ENCODE measurements at places on chromosomes 12 and 14. TPM values are rescaled to one million over a fixed set of nuclear protein-coding genes. Genes with fewer than 3 reads are reported as not detected.

RD3L gene
- total RNA-seq: not detected

KLRC3 gene
- not detected for total RNA-seq

HCAR1 gene
- total RNA-seq: 0.33 TPM

RPGRIP1 gene
- total RNA-seq: 2.3 TPM

ABHD12B gene
- total RNA-seq: not detected

PLEKHG3 gene
- 82.9 TPM for total RNA-seq

BMAL2 gene
- 18.1 TPM for total RNA-seq

CLMN gene
- total RNA-seq: 18.3 TPM

RDH16 gene
- total RNA-seq: 0.75 TPM

NRXN3 gene
- 8.8 TPM for total RNA-seq

RHNO1 gene
- total RNA-seq: 7.9 TPM

SCNN1A gene
- 2.4 TPM for total RNA-seq

CEP128 gene
- 6.0 TPM for total RNA-seq

SVOP gene
- total RNA-seq: not detected

SLC7A8 gene
- 31.4 TPM for total RNA-seq

MAGOHB gene
- 13.6 TPM for total RNA-seq

HOXC6 gene
- 14.7 TPM for total RNA-seq

KRT73 gene
- total RNA-seq: not detected

RND1 gene
- 3.7 TPM for total RNA-seq

WASHC3 gene
- 36.9 TPM for total RNA-seq

HCAR2 gene
- 0.29 TPM for total RNA-seq

ACVR1B gene
- 24.0 TPM for total RNA-seq

CMA1 gene
- total RNA-seq: 2.8 TPM

PRB2 gene
- not detected for total RNA-seq

LBHD2 gene
- total RNA-seq: not detected

TAPBPL gene
- 29.3 TPM for total RNA-seq

EXOC3L4 gene
- 4.8 TPM for total RNA-seq

NIN gene
- 54.3 TPM for total RNA-seq

ARF6 gene
- 56.3 TPM for total RNA-seq

ARMH4 gene
- 8.4 TPM for total RNA-seq

INSM2 gene
- not detected for total RNA-seq

KRT5 gene
- 0.87 TPM for total RNA-seq

USP5 gene
- total RNA-seq: 59.5 TPM

MAP1LC3B2 gene
- total RNA-seq: 1.0 TPM

PTCSC3 gene
- total RNA-seq: not detected

PTHLH gene
- 7.1 TPM for total RNA-seq

LRIG3 gene
- 23.3 TPM for total RNA-seq

RTL1 gene
- total RNA-seq: not detected

KITLG gene
- 19.1 TPM for total RNA-seq

CIDEB gene
- 12.2 TPM for total RNA-seq

FMNL3 gene
- 31.4 TPM for total RNA-seq
